ENCODE measurements at places on chromosomes 5 and 9. TPM values are rescaled to one million over a fixed set of nuclear protein-coding genes. Genes with fewer than 3 reads are reported as not detected.

DNA sequence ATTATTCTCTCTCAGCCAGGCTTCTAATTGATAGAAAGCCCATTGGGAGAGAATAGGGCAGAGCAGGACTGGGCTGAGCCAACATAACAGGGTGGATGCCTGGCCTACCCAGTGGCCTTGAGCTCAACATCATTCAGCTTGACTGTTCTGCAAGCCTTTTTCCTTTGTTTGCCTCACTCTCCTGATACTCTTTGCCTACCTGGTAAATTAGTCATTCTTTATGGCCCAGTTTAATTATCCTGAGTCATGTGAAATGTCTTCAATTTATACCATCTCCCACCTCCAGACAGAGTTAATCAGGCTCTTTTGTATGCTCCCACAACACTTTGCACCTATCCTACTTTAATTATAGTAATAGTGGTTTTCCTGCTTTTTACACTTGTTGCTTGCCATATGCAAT is 13.6 kb downstream of the GLRA1 start:
- DNase-seq = no peak

GRCh38 chr9:79742110-79742721 is 170.5 kb downstream of the TLE4 start:
- no peak for DNase-seq

OGN gene
- 0.12 TPM for total RNA-seq

DNA sequence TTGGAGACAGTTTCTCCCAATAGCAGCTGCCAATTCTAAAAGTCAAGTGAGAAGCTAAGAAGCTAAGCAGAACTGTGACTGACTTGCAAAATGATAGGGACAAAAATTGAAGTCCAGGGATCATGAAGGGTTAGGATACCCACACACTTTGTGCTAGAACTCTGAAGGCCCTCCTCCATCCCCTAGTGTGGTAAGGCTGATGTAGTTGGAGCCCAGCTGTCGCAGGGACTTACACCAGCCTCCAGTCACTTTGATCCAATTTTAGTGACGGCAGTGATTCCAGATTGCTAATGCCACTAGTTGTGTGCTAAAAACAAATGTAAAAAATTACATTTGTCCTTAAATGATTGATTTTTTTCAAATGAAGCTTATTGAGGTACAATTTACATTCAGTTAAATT is 742.7 kb upstream of the ZNF608 start:
- no peak for DNase-seq

DNA sequence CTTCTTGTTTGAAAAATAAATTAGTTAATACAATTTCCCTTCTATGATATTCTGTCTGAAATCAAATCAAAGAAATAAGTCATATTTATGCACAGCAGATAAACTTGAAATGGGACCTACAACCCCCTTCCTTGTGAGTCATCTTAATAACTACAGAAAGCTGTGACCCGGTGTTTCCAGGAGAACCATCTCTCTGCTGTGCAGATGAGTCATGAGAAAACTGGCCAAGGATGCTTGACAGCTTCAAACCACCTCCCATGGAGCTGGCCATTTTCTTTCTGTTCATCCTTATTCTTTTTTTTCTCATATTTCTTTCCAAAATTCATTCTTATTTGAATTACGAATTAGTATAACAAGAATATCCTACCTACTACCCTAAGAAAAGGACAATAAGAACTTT is 43.4 kb upstream of the NR4A3 start:
- DNase-seq = peak; percentile 76

UBE2B gene
- total RNA-seq = 99.4 TPM

GRCh38 chr5:57316798-57317327 is 143.0 kb downstream of the GPBP1 start:
- DNase-seq = peak; percentile 75

- DNase-seq = peak; percentile 73
Observed at GRCh38 chr9:78612091-78612490, 315.2 kb downstream of the PSAT1 start.

- no peak for DNase-seq
Observed at GRCh38 chr5:79612667-79613198, 492 bp downstream of the TENT2 start.

MYORG gene
- total RNA-seq = 2.3 TPM

- DNase-seq = peak; percentile 16
Observed at GRCh38 chr5:172640822-172641358, at the start of gene NEURL1B. TSS of gene NEURL1B (plus strand) at chr5:172641263. CDS start at chr5:172641407, 144 bp downstream.

ADAMTSL1 gene
- 50.1 TPM for total RNA-seq

DNA sequence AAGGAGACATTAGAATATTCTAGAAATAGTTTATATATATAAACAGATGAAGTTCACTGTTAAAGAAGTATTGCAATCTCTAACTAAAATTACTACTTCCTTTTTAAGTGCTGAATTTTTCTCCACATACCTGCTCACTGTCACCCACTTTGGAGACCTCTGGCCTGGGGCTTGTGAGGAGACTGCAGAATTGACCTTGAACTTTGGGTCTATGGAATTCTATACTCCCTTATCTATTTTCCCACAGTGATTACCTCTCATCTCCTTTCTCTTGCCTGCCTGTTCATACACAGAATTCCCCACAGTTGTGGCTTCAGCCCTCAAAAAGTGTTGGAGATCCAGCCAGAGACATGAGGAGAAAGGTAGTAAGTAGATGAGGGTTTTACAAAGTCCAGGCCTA is 45.4 kb downstream of the LARP1 start:
- DNase-seq = no peak

DNA sequence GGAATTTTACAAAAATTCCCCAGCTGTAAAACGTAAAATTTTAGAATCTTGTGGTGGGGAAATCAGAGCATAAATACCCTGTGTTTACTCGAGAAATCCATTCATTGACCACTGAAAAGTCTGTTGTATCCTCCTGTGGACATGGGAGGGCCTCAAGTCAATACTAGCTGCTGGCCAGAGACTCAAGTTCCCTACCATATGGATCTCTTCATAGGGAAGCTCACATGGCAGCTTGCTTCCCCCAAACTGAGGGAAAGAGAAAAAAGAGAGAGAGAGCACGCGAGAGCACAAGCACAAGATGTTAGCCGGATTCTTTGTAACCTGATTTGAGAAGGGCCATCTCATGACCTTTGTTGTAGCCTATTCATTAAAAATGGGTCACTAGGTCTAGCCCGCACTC is 591.9 kb downstream of the LRRC70 start:
- DNase-seq = no peak

GRCh38 chr9:137445930-137446431 is 4.8 kb upstream of the ENTPD8 start:
- DNase-seq = no peak

PCDHGB1 gene
- 3.0 TPM for total RNA-seq

GRCh38 chr5:178115814-178116142 is 2.4 kb downstream of the N4BP3 start:
- DNase-seq = no peak

IFNA13 gene
- not detected for total RNA-seq

- DNase-seq = no peak
Observed at GRCh38 chr5:112124788-112125187, 294.3 kb downstream of the EPB41L4A start.

- no peak for DNase-seq
Observed at GRCh38 chr9:27634879-27635278, 61.6 kb upstream of the C9orf72 start.

GRCh38 chr9:69574057-69574456 is 98.1 kb downstream of the APBA1 start:
- DNase-seq = no peak

DNA sequence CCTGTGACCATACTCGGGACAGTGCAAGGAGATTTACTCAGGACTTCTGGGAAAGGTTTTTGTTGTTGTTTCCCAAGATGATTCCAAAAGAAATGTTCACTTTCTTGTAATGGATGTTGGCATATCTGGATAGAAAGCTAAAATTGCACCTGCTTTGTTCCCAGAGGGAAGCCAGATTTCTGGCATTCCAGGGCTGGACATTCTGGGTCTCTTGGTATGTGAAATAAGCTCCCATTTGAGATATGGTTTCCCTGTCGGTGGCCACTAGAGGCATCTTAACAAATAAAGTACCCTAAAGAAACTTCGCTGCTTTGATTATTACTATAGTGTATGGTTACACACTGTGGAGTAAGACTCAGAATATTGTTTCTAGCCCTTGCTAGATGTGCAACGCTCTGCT is 737.3 kb downstream of the BRINP1 start:
- no peak for DNase-seq

- DNase-seq = no peak
Observed at GRCh38 chr9:37449862-37450632, 15.2 kb downstream of the ZBTB5 start.

DNA sequence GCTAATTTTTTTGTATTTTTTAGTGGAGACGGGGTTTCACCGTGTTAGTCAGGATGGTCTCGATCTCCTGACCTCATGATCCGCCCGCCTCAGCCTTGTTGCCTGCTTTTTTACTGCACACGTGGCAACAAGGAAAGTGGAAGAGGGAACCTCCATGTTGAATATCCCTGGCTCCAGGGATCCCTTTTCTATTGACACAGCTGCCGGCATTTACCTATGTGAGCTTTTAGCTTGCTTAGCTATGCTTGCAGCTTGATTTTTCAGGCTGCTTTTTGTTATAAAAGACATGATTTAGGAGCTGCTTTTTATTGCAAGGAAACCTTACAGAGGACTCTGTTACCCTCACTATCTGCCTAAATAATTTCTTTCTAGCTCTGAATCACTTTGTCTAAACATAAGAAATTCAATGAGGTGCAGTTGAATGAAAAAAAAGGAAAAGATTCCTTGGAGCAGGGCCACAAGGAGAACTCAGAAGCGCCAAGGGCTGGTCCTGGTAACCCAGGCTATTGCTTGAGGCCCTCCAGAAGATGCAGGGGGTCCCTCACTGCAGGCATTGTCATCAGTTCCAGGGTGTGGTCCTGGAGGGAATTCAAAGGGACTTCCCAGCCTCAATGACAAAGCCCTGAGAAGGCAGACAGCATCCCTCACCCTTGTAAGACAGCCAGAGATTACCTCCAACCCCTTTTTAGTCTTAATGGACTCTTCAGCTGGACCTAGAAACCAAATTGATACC is 89.9 kb downstream of the SYK start:
- DNase-seq = no peak

DNA sequence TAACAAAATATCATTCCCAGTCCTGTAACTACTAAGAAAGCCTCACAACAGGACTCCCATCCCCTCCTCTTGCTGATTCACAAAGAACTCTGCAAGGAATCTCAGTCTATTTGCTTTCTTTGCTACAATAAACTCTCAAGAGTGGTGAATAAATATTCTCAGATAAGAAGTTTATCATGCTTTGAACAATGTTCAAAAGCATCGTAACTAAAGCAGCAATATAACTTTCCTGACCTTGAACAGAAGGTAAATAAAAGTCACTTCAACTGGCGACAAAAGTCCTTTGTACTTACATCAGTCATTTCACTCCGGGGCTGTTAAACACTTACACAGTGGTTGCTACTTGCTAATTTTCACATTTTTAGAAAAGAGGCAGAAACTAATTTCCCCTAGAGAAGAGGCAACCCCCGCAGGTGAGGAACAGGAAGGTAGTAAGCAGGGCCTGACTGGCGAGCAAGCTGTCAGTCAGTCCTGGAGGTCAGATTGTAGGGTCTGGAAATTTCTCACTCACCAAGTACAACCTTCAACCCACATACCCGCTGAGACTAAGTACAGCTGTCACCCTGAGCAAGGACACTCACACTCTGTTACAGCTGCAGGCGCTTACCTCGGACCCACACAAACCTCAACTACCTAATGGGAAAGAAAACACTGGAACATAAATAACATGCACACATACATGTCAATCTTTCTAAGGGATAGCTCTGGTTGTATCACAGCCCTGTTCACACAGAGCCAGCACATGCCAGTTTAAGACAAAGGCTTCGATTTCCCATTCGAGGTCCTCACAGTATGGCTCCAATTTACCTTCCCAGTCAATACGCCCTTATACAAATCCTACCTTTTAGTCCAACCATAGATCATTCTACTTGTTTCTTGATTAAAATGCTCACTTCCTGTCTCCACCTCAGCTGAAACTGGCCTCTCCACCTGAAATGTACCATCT is 104.6 kb upstream of the RETREG1 start:
- DNase-seq = no peak

GRCh38 chr9:2209400-2209799 is 194.3 kb downstream of the SMARCA2 start:
- DNase-seq = no peak

GRCh38 chr5:143893638-143894037 is 81.7 kb downstream of the HMHB1 start:
- no peak for DNase-seq

TRIM36 gene
- 0.27 TPM for total RNA-seq

- DNase-seq = no peak
Observed at GRCh38 chr5:102271759-102272158, 24.3 kb downstream of the SLCO4C1 start.

ISL1 gene
- 4.3 TPM for total RNA-seq

DNA sequence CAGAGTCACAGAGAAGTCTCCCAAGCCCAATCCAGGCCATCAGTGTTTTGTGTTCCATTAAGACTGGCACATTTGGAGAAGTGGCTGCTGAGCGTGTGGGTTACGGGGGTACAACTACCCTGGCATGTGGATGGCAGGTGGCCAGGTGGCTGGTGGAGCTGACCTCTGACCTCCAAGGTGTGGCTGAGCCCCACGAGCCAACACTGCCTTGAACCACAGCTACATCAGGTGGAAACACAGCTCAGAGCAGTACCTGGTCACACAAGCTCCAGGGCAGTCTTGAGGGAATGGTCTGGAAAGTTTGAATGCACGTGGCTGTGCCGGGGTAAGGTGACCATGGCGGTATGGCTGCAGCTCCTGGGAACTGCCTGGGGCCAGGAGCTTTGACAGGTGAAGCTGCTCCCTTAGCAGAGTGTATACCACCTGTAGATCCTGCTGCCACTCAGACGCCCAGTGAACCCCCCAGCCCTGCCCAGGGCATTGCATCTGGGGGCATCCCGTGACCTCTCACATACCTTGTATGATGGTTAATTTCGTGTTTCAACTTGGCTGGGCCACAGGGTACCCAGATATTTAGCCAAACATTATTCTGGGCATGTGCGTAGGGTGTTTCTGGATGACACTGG is 207.9 kb downstream of the GADD45G start:
- DNase-seq = no peak

DNA sequence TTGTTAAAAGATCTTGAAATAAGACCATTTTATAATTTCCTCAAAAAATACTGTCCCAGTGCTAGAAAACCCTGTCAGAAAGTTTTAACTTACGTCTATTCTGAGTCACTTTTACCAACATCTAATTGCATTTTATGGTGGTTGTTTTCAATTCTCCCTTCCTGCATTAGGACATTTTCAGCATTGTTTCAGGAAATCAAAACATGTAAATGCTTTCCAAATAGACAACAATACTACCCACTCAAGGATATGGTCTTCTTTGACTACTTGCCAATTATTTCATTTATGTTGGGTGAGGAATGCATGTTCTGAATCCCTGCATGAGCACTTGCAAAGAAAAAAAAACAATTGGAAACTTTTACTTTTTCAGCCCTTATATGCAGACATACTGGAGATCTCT is 284.6 kb upstream of the PDE4D start:
- DNase-seq = no peak

PRRT1B gene
- not detected for total RNA-seq

PCDHGA7 gene
- 2.7 TPM for total RNA-seq

KIF24 gene
- total RNA-seq = 2.6 TPM

GPBP1 gene
- 36.5 TPM for total RNA-seq

CDH9 gene
- total RNA-seq = not detected

- DNase-seq = peak; percentile 24
Observed at GRCh38 chr5:71836084-71836483, 117.0 kb downstream of the CARTPT start.

TMEM215 gene
- total RNA-seq = not detected
